Activated CD4-positive, alpha-beta memory T cell treated with anti-CD3 and anti-CD28 coated beads, Interleukin-2, amount 10 ng/mL, durations not matched to agents 7 days and 5 days (primary cell): ENCODE measurements at places on chromosomes 5 and 9. TPM values are rescaled to one million over a fixed set of nuclear protein-coding genes. Genes with fewer than 3 reads are reported as not detected.

The RANBP17 gene
- total RNA-seq = not detected

The NADK2 gene
- 15.8 TPM for total RNA-seq

The SPINK13 gene
- not detected for total RNA-seq

The C9orf50 gene
- total RNA-seq = not detected

The GZMA gene
- 1,099 TPM for total RNA-seq

The IFNB1 gene
- 0.35 TPM for total RNA-seq

GRCh38 chr9:97321691-97322090 is 14.2 kb downstream of the CCDC180 start:
- H3K27me3 ChIP-seq = no peaks in the 10 kb centered on the region
- no peak overlapping the region for H3K4me3 ChIP-seq
- no peak for DNase-seq
- H3K27ac ChIP-seq = no peak overlapping the region

GRCh38 chr5:65704621-65705239 is 17.2 kb downstream of the SGTB start:
- H3K27ac ChIP-seq = no peak overlapping the region
- H3K4me1 ChIP-seq = peaks cover 2% of the 10 kb centered on the region
- H3K27me3 ChIP-seq = no peaks in the 10 kb centered on the region
- no peak for DNase-seq
- H3K36me3 ChIP-seq = peaks cover 27% of the 10 kb centered on the region

DNA sequence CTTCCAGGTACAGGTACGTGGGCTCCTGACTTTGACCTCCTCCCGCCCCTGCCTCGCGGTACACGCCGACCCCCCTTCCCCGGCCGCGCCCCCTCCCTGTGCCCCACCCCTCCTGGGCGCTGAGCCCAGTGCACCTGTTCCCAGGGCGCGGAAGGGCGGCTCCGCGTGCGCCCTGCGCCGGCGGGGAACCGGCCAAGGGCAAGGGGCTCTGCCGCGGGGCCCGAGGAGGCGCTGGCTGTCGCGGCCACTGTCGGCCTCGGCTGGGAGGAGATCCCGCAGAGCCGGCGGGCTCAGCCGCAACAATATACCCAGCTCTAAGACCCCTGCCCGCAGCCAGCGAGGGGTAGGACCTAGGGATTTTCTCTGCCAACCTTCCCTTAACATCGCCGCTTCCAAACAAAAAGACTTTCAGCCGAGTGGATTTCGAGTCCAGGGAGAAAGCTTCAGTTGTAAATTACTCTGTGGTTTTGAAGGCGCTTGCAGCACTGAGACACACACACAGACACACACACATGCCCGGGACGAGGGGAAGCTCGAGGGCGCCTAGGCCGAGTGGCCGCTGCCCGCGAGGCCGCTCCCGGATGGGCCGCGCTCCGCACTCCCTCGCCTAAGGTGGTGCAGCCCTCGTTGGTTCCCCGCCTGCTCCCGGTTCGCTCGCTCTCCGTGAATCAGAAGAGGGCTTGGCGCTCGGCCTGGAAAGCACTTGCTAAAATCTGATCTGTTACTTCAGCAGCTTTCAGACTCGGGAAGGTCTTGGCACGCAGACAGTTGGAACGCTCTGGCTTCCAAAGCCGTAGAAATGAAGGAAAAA is 1.2 kb downstream of the FGF18 start:
- H3K36me3 ChIP-seq = no peaks in the 10 kb centered on the region
- H3K4me1 ChIP-seq = peaks cover 10% of the 10 kb centered on the region
- peaks cover 30% of the 10 kb centered on the region for H3K27me3 ChIP-seq
- H3K4me3 ChIP-seq = peak overlapping the region; percentile 63

GRCh38 chr9:96567203-96567700 is 52.4 kb downstream of the CDC14B start:
- peaks cover 1% of the 10 kb centered on the region for H3K27me3 ChIP-seq
- H3K36me3 ChIP-seq = no peaks in the 10 kb centered on the region
- peak overlapping the region; percentile 76 for H3K4me3 ChIP-seq
- H3K4me1 ChIP-seq = peaks cover 26% of the 10 kb centered on the region
- no peak overlapping the region for H3K27ac ChIP-seq

DNA sequence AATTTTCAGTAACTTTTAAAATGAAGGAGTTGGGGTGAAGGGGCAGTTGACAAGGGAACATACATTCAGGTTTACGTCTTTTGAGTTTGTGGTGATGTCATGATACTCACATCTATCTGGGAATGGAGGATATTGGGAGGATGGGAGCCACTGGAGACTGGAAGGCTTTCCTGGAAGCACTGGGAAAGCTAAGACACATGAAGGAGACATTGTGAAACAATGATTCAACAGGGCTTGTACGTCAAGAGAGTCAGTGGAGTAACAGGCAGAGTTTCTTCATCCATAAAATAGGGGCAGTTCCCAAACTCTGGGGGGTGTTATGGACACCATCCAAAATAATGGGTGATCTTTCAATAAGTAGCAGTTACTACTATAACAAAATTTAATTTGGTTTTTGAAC is 572.8 kb downstream of the CCDC171 start:
- no peak overlapping the region for H3K4me3 ChIP-seq
- H3K36me3 ChIP-seq = no peaks in the 10 kb centered on the region
- H3K27me3 ChIP-seq = no peaks in the 10 kb centered on the region
- H3K27ac ChIP-seq = no peak overlapping the region

DNA sequence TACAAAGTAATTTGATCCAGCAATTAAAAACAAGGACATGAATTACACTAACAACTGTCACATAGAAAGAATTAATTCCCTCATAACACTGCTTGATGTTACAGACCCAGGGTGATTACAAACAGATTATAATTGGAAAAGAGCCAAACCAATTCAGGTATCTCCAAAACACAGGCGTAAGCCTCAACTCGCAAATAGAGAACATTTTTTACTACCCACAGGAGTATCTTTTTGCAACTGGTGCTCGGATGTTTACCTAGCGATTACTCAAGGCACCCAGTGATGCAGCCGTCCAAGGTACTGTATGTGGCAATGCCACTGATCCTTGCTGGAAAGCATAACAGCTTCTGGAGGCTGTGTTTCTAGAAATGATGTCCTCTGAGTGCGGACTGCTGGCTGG is 386.1 kb upstream of the KIF2A start:
- no peaks in the 10 kb centered on the region for H3K4me1 ChIP-seq
- no peak for DNase-seq
- no peak overlapping the region for H3K27ac ChIP-seq
- no peak overlapping the region for H3K4me3 ChIP-seq
- H3K36me3 ChIP-seq = no peaks in the 10 kb centered on the region

GRCh38 chr9:35599763-35600604 is 5.1 kb upstream of the TESK1 start:
- H3K36me3 ChIP-seq = peaks cover 2% of the 10 kb centered on the region
- H3K4me1 ChIP-seq = peaks cover 19% of the 10 kb centered on the region
- no peak overlapping the region for H3K27ac ChIP-seq
- no peaks in the 10 kb centered on the region for H3K27me3 ChIP-seq
- no peak for DNase-seq

- H3K27me3 ChIP-seq = no peaks in the 10 kb centered on the region
- peaks cover 8% of the 10 kb centered on the region for H3K4me1 ChIP-seq
- DNase-seq = no peak
- no peak overlapping the region for H3K4me3 ChIP-seq
Observed at GRCh38 chr5:176884571-176884890, 14.6 kb downstream of the HK3 start.

- H3K27me3 ChIP-seq = no peaks in the 10 kb centered on the region
- DNase-seq = no peak
- H3K4me3 ChIP-seq = no peak overlapping the region
- peaks cover 19% of the 10 kb centered on the region for H3K4me1 ChIP-seq
- H3K27ac ChIP-seq = no peak overlapping the region
Observed at GRCh38 chr5:119032656-119033055, 38.2 kb upstream of the DMXL1 start.

DNA sequence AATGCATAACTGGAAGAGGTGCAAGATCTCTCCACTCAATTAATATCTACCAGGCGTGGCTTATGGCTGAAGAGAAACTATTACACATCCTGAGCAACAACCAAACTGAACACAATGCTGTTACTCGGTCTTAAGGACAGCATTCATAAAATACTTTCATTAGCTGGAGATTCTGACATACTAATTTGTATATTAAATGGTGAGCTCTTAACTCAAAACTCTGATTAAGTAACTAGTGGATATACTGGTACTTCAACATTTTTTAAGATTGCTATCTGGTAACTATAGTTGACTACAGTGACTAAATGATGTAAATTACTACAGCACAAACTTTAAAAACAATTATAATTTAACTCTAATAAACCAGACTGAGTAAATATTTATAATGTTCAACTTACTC is 15.8 kb downstream of the ZDHHC21 start:
- no peaks in the 10 kb centered on the region for H3K27me3 ChIP-seq
- no peak for DNase-seq

- DNase-seq = no peak
- H3K27me3 ChIP-seq = peaks cover 20% of the 10 kb centered on the region
Observed at GRCh38 chr5:34519489-34520220, 136.5 kb upstream of the RAI14 start.

DNA sequence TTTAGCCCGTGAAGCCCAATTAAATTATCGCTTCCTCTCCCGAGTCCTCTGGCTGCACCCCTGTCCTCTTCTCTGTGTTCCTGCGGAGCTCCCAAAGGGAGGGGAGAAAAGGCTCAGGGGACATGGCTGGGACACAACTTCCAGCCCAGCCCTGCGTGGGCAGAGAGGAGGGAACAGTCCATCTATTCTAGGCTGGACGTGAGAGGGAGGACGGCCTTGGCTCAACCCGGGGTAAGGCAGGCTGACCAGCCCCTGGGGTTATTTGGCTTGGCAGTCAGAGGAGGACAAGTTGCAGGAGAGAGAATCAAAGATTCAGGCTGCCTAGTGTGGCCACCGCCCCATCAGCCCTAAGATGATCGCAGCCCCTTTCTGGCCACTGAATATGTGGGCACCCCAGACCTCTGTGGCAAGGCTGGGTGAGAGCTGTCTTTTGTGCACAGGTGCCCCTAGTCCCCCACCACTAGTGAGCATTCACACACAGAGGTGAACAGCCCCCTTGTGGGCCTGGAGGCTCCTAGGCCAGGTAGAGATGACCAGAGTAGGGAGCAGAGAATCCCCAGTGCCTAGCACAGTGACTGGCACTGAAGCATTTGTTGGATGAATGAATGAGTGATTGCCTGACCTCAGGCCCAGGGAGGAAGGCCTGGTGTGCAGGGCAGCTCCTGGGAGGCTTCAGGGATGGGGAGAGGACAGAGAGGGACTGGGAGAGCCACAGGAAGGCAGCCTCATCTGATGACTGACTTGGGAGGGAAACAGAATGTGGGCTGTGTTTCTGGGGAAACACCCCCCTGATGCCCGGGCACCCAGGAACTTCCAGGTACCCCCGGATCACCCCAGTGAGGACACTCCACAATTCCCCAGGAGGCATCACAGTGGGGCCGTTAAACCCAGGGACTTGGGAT is 133.9 kb downstream of the C9orf50 start:
- peaks cover 17% of the 10 kb centered on the region for H3K36me3 ChIP-seq
- H3K27me3 ChIP-seq = peaks cover 4% of the 10 kb centered on the region
- no peak for DNase-seq

DNA sequence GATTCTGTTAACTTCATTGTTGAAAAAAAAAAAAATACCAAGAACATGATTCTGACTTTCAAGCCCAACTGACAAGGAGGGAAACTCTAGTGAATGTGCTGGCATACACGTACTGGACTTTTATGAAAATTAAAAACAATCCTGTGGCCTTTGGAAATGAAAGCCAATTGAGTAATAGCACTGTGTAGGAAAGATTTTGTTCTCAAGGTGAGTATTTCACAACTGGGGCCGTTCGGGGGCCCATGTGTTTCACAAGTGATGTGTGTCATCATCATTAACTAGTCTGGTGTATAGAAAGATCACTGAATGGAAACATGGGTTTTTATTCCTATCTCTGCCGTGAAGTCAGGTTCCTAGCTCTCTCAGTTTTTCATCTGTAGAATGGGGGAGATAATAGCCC is 605.0 kb upstream of the CLINT1 start:
- no peaks in the 10 kb centered on the region for H3K27me3 ChIP-seq
- no peak overlapping the region for H3K4me3 ChIP-seq
- no peaks in the 10 kb centered on the region for H3K36me3 ChIP-seq
- H3K4me1 ChIP-seq = no peaks in the 10 kb centered on the region
- no peak for DNase-seq

DNA sequence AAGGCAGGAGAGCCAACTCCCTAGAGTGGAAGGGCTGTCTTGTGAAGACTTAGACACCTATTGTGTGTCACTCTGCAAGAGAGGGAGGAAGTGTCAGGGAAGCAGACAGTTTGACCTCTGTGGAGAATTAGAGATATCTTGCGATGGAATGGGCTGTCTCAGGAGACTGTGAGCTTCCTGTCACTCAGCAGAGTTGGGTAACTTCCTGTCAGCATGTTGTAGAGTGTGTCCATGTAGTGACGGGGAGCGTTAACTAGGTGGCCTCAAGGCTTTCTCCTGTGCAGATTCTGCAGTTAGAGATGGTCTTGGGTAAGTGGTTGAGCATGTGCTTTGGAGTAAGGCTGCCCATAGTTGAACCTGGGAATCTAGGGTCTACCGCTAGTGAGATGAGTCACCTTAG is 136.5 kb downstream of the KIF4B start:
- no peak overlapping the region for H3K27ac ChIP-seq
- H3K27me3 ChIP-seq = peaks cover 2% of the 10 kb centered on the region
- no peaks in the 10 kb centered on the region for H3K36me3 ChIP-seq
- no peaks in the 10 kb centered on the region for H3K4me1 ChIP-seq

DNA sequence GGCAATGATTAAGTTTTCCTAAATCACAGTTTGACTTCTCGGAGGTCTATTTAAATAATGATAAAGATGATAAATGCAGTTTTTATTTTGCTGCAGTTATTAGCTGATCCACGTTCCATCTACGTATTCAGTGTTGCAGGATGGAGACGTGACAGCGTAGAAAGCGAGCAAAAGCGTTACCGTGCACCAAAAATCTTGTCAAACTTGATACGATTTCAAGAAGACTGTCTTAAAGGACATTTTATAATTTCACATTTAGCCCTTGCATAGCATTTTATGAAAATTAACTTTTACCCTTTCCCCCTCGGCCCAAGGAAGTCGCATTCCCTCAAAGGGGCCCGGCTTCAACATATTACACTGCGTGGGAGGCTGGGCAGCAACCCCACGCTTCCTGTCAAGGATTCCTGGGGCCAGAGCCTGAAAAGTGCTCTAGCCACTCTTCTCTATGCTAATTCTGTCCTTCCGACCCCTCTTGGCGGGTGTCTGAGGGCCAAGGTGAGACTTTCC is 7.1 kb upstream of the PURA start:
- H3K27me3 ChIP-seq = peaks cover 30% of the 10 kb centered on the region
- H3K36me3 ChIP-seq = peaks cover 3% of the 10 kb centered on the region
- peak overlapping the region; percentile 90 for H3K4me3 ChIP-seq
- H3K27ac ChIP-seq = peak overlapping the region; percentile 99
- DNase-seq = no peak
- H3K4me1 ChIP-seq = peaks cover 33% of the 10 kb centered on the region
